ENCODE measurements at places on chromosomes 16 and 17. TPM values are rescaled to one million over a fixed set of nuclear protein-coding genes. Genes with fewer than 3 reads are reported as not detected.

Gene NEUROD2
- 0.07 TPM for polyA plus RNA-seq

Gene ZNF469
- 6.9 TPM for polyA plus RNA-seq

Gene CA4
- 7.8 TPM for polyA plus RNA-seq

Gene MEAK7
- polyA plus RNA-seq: 8.7 TPM

Measured in muscle of arm (tissue), 14 donors.